ELR (cell line): ENCODE measurements at places on chromosomes 16 and 17.
A peak's percentile ranks its signal among the peaks of the same experiment; 100 is the strongest.

GRCh38 chr16:67339453-67339852, 12.8 kb downstream of the LRRC36 start:
- peak; percentile 58 for DNase-seq

DNA sequence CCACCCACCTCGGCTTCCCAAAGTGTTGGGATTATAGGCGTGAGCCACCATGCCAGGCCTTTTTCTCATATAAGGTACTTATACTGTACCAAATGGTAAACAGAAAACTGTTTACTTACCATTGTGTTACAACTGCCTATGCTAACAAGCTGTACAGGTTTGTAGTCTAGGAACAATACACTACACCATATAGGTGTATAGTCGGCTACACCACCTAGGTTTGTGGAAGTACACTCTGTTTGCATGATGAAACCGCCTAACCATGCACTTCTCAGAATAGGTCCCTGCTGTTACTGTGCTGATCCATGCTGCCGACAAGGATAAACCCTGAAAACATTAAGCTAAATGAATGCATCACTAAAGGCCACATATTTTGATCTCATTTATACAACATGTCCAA, 18.9 kb downstream of the DNAJA2 start:
- no peak for DNase-seq

DNA sequence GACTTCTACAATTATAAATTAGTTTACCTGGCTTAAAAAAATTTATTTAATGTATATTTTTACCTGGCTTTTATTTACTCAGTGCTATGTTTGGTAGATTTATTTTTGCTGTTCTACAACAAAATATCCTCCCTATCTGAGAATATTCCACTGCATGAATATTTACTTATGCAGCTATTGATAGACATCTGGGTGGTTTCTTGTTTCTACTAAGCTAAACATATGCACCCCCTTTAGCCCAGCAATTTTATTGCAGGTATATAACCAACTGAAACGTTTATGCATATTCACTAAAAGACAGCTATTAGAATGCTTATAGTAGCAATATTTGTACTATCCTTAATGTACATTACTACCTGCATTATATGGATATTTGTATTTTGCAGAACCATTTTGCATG, 187.7 kb upstream of the CPHXL start:
- no peak for DNase-seq

DNA sequence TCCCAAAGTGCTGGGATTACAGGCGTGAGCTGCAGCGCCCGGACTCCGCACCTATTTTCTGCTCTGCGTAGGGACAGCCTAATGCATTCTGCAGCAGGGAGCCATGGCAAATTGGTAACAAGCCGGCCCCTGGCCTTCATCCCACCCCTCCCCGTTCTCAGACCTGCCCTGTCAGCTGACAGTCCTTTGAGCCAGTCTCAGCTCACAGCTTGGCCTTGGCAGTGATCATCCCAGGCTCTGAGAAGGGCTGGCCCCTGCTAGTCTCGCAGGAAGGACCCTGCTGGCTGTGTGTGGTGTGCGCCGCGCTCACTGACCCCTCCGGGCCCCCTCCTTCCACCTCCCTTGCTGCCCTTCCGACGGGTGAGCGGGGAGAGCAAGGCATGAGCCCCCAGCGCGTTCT, 10.3 kb upstream of the NPTX1 start:
- DNase-seq, result no peak

GRCh38 chr16:29963021-29963743, 1.3 kb downstream of the TMEM219 start:
- no peak for DNase-seq

GRCh38 chr17:42387661-42388380, 421 bp downstream of the STAT3 start:
- peak; percentile 58 for DNase-seq

GRCh38 chr17:76452127-76452659, 759 bp downstream of the UBE2O start:
- peak; percentile 39 for DNase-seq

GRCh38 chr16:5056352-5056751, 9.4 kb downstream of the C16orf89 start:
- DNase-seq, result peak; percentile 47

DNA sequence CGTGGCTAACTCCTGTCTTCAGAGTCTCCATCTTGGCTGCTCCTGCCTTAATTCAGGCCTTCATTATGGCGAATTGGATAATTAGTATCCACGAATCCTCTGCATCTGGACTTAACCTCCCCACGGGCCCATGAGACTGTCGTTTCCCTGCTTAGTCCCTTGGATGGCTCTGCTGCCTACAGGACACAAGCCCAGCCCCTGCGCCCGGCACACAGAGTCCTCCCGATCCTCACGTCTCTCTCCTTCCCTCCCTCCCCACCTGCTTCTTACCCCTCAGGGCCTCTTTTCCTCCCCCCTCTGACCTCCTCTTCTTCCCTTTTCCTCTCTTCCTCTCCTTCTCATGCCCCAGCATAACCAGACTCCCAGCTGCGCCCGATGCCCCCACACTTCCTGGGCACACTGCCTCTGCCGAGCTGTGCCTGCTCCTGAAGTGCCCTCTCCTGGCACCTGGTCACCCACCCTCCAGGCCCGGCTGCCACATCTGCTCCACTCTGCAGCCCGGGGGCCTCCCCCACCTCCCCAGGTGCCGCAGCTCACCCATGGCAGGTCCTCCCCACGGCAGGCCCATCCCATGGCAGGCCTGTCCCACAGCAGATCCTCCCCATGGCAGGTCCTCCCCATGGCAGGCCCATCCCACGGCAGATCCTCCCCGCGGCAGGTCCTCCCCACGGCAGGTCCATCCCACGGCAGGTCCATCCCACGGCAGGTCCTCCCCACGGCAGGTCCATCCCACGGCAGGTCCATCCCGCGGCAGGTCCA, 45.9 kb downstream of the RPH3AL start:
- no peak for DNase-seq

DNA sequence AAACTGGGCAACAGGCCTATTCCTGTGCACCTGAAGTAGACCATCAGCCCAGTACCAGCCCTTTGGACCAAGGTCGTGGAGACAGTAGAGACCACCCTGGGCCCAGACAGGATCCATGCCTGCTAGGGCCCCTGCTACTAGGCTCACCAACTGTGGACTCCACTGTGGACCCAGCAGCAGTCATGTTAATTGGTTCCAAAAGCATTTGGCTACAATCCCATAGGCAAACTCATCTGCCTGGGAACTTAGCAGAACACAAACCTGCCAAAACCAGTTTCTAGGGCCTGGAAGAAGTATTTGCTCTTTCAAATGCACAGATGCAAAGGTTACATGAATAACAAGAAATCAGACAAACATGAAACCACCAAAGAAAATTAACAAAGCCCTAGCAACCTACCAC, 53.1 kb downstream of the ACSM2A start:
- no peak for DNase-seq

DNA sequence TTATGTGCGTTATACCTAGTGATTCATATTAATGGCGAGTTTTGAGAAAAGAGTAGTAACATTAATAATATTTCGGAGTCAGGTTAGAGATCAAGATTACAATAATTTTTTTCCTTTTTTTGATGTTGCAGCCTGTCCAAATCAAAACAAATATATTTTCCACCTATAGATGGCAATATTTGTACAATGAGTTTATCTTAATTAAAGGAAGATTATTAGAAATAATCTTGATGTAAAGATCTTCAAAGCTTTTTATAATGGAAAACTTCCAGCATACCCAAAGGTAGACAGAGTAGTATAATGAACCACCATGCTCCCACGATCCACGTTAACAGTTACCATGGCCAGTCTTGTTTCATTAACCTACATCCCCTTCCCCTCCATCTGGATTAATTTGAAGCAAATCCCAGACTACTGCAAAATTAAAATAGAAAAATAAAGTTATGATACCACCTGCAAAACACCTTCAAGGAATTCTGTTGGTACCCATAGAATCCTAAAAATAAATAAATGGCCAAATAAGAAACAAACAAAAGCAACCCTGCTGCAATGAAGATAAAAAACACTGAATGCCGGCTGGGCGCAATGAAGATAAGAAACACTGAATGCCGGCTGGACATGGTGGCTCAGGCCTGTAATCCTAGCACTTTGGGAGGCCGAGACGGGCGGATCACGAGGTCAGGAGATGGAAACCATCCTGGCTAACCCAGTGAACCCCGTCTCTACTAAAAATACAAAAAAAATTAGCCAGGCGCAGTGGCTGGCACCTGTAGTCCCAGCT, 46.5 kb upstream of the GINS3 start:
- DNase-seq, result peak; percentile 37

DNA sequence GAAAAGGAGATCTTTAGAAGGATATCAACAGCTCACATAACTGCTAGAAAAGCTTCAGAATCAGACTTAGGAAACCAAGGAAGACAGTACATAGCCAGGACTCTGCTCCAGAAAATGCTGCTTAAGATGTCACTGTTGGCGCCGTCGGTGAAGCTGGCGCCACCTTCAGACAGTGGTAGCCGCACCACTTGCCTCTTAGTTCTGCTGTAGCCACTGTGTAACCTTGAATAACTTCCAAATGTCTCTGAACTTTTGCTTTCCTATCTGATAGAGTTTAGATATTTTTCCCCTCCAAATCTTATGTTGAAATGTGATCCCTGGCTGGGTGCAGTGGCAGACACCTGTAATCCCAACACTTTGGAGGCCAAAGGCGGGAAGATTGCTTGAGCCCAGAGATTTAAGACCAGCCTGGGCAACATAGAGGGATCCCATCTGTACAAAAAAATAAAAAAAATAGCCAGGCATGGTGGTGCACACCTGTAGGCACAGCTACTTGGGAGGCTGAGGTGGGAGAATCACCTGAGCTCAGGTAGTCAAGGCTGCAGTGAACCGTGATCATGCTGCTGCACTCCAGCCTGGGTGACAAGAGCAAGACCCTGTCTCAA, 6.3 kb upstream of the USP31 start:
- DNase-seq, result no peak

DNA sequence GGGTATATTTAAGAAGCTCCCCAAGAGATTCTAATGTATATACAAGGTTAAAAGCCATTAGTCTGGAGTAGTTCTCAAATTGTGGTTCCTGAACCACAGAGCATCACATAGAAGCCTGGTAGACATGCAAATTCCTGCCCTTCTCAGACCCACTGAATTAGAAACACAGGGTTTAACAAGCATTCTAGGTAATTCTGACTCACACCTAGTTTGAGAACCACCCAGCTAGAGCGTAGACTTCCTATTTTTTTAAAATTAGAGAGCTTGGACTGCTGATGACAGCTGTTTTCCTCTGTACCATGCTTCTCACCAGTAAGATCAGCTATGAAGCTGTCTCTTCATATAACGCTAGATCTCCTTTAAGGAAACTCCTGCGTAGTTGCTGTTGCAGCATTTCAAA, 50.6 kb downstream of the HS3ST3B1 start:
- DNase-seq, result peak; percentile 30

DNA sequence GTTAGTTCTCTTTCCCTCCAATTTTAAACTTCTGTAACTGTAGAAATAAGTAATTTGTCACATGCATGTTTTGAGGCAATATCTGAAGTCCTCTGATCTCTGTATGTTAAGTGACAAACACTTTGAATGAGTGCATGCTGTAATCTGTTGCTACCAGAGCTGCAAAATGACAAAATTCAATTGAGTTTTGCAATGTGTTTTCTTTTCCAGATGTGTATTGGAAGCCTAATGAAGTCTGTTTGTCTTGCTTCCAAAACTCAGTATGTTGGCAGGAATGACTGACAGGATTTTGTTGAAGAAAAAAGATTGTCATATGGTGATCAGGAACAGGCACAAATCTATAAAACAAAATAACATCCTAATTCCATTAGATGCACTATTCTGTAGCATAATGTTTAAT, 561.6 kb upstream of the CDH8 start:
- DNase-seq, result no peak

- no peak for DNase-seq
These were observed 39.9 kb upstream of the MRC2 start for GRCh38 chr17:62587554-62587953.

DNA sequence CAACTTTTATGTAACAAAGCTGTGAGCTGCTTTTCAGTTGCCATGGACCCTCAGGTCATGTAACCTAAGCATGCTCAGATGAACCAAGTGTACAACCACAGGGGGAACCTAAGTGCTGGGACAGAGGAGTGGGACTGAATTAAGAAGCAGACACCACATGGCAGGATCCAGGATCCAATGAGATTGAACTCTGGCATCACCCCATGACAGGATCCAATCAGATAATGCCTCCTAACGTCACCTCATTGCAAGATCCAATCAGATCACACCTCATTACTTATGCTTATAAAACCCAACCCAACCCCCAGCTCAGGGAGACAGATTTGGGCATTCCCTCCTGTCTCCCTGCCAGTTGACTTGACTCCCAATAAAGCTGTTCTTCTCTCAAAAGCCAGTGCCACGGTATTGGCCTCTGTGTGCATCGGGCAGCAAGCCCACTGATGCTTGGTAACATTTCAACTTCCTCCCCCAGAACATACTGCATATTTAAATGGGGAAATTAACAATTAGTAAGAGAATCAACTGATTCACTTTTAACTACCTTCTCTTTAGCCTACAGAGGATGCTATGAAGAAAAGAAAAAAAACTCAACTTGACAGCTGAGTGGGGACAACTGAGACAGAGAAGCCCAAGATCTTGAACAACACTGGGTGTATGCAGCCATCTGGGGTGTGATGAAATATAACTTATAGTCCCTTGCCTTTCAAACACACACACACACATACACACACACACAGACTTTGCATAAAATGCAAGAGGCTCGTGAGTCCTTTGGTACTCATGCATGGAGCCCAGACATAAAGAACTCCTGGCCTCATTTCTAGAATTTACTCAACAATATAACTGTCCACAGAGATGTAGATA, 148.4 kb downstream of the SLC39A11 start:
- no peak for DNase-seq

GRCh38 chr17:27889711-27890251, 3.4 kb downstream of the LYRM9 start:
- DNase-seq, result no peak

DNA sequence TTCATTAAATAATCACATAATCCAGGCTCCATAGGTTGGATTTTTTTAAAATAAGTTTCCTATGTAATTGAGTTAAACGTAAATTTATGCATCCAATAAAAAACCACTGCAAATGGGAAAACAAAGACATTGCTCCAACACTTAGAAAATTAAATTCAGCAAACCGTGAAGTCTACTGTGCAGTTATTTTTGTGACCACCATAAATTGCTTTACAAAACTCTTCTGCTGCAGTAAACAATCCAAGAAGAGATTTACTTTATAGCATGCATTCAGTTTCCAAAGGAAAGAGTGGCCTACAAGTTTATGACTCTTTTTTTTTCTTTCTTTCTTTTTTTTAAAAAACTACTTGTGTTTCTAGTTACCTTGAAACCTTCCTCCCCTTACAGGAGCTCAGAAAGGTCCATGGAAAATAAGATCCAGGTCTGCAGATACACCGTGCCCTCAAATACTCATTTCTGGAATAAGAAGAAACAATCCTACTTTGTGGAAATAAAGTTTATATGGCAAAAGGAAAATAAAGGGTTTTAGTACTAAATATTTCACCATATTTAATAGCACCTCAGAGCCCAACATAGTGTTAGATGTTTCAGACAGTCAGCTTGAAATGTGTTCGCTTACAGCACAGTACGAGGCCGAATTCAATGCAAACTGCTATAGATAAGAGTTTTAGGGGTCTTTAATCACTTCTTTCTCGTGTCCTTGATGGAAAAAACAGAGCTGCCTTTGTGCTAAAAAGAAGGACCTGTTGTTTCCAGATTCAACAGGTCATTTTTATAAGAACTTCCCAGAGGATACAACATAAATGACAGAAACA, 3.2 kb downstream of the HS3ST3A1 start:
- no peak for DNase-seq
